ENCODE measurements at places on chromosomes 5 and 9.

GRCh38 chr5:159873680-159874079 lies 42.6 kb upstream of the ADRA1B start:
- no peak for DNase-seq

- no peak for DNase-seq
These were observed 367.6 kb downstream of the GLIS3 start for GRCh38 chr9:3931996-3932906.

DNA sequence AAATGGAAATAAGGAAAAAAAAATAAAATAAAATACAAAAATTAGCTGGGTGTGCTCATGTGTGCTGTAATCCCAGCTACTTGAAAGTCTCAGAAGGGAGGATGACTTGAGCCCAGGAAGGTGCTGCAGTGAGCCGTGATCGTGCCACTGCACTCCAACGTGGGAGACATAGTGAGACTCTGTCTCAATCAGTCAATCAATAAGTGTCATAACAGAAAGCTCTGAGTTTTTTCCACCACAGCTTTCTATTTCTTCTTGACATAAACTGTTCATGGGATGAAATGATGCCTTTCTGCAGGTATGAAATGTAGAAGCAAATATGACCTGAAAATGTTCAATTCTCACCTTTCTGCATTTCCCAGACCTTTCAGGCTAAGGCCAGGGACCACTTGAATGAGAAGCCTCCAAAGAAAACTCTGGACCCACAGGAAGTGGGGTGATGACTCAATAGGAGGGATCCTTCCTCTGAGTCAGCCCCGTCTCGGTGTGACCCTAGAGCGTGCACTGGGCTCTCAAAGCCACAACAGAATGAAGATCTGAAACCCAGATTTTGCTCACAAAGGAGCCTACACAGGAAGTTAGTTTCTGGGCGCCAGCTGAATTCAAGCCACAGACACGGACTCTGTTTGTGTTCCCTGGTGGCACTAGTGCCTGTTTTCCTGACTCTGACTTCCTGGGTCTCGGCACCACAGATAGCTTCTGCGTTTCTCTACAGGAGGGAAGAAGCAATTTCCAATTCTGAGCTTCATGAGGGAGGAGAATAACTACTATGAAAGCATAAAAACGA lies 62.0 kb downstream of the ANKH start:
- DNase-seq = peak; percentile 38

GRCh38 chr5:174563899-174564298 lies 160.5 kb upstream of the MSX2 start:
- DNase-seq = no peak

DNA sequence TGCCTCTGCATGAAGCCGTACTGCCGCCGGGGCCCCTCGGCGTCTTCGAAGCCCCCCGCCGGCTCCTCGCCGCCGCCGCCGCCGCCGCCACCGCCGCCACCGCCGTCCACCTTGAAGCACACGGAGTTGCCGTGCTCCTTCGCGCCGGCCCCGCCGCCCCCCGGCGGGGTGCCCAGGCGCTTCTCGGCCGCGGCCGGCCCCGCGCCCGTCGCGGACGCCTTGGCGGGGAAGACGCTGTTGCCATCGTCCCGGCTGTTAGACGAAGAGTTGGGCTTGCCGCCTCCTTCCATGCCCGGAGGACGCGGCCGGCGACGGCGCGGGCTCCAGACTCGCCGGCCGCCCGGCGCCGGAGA lies 400 bp downstream of the HCN1 start:
- DNase-seq = no peak

DNA sequence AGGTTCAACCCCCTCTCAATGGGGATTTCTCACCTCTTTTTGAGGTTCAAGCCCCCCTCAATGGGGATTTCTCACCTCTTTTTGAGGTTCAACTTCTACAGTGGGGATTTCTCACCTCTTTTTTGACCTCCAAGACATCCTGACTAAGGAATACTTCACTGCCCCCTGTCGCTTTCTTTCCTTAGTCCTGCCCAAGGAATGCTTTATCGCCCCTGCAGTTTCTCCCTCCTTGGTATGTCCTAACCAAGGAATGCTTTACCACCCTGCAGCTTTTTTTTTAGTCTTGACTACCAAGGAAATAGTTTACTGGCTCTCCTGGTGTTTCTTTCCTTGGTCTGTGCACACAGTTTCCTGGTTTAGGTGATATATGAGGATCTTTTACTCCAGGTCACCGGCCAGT lies 9.6 kb upstream of the IRGM start:
- DNase-seq = no peak

GRCh38 chr9:92177591-92177990 lies 62.4 kb upstream of the SPTLC1 start:
- DNase-seq = no peak

GRCh38 chr9:618478-618877 lies 223.0 kb upstream of the DMRT1 start:
- no peak for DNase-seq

DNA sequence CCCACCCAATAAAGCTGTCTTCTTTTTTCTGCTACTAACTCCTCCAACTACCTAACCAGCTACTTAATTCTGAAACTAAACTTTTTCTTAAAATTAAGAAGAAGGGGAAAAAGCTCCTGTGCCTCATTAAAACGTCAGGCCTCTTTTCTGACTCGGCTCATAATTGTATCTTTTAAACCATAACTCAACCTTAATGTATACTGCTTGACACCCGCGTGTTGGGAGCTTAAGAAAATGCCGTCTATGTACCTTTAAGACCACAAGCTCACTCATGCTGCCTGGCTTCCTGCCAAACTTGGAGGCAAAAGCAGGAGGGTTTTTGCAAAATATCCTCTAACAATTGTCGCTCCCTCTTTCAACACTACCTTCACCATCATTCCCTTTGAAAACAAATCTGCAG lies 5.0 kb downstream of the EBF1 start:
- no peak for DNase-seq

GRCh38 chr5:9483779-9484178 lies 62.1 kb downstream of the SEMA5A start:
- DNase-seq = no peak

- no peak for DNase-seq
These were observed 1.9 kb upstream of the PURA start for GRCh38 chr5:140111859-140112551.

- DNase-seq = peak; percentile 10
These were observed 85.7 kb downstream of the LMX1B start for GRCh38 chr9:126699401-126699881.

DNA sequence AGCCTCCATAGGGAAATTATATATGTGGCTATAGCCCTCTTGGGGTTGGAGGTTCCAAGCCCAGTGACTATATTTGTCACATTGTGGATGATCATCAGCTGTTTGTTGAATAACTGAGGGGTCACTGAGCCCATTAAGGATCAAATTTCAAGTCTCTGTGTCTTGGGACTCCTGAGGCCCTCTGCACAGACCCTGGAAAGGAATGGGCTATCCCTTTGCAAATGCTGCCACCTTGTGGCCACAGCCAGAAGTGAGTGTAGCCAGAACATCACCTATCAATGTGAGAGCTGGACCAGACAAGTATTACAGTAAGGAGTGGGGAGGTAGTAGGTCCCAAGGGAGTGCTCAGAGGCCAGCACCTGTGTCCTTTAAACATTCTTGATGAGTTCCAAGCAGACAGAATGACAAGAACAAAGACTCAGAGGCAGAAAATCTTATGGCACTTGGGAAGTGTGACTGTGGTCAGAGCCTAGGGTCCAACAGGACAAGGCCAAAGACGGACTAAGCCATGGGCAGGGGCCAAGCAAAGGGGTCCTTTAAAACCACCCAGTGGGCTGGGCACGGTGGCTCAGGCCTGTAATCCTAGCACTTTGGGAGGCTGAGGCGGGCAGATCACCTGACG lies 8.2 kb downstream of the RPP25L start:
- DNase-seq = no peak

DNA sequence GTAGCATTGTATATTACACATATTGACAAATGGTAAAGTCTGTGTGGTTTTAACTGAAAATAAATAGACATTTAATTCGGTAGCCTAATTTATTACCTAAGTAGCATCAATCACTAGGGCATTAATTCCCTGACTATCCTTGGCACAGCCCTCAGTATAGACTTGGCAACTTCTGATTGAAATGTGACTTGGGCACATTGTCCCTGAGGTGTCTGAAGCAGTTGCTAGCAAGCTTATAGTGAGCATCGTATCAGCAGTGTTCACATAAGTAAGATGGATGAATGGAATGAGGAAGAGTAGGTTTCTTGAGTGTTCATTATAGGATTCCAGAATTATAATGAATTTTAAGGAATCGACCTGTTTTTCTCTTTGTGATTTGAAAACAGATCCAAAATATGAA lies 16.1 kb downstream of the LURAP1L start:
- DNase-seq = no peak

GRCh38 chr9:135038826-135039225 lies 48.6 kb upstream of the OLFM1 start:
- DNase-seq = no peak

DNA sequence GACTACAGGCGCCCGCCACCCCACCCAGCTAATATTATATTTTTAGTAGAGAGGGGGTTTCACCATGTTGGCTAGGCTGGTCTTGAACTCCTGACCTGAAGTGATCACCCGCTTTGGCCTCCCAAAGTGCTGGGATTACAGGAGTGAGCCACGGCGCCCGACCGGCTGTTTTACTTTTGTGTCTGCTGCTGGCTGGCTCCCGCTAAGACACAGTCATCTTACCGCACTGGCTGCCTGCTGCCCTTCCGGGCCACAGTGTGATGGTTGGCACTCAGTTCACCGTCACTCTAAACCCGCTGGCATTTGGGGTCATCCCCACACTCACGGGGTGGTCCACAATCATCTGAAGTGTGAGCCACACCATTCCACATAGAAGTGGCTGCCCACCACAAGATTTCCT lies 93.7 kb downstream of the WDR41 start:
- no peak for DNase-seq

DNA sequence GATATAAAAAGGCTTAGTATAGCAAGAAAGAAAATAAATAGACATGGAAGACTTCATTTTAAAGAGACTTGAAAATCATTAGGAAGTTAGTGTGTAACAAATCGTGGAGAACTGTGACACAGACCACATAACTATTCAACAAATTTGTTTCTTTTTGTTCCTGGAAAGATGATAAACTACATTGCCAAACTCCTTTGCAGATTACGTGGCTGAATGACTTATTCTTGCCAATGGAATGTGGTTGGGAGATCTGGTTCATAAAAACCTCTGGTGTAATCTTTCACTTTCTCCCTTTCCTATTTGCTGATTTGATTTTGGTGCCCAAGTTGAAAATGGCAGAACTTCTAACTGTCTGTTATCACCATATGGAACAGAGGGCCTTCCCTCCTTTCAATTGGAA lies 328.9 kb upstream of the MEF2C start:
- DNase-seq = no peak

DNA sequence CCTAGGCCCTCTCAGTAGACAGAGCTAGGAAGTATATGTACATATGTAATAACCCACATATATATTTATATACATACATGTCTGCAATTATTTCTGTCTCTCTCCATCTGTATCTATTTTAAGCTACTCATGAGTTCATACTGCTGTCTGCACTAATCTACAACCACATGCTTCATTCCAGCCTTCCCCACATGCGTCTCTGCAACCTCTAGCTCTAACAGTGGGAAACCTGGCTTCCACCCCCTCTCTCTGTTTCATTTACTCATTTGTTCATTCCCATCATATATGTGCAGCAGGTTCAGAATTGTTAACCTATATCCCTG lies 23.3 kb downstream of the DCANP1 start:
- no peak for DNase-seq

DNA sequence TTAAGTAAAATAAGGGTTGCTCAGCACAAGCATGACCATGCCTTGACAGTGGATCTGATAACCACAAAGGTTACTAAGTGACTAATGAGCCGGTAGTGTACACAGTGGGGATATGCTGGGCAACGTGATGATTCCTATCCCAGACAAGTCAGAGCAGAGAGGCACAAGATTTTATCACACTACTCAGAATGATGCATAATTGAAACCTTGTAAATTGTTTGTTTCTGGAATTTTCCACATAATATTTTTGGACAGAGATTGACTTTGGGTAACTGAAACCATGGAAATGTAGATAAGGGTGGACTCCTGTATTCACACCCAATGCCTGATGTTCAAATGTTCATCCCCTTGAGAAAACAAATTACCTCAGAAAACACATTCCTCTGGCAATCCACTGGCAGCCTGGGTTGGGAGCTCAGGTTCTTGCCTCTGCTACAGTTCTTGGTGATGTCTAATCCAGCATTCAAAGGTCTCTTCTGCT lies 16.2 kb upstream of the ERAP1 start:
- no peak for DNase-seq

DNA sequence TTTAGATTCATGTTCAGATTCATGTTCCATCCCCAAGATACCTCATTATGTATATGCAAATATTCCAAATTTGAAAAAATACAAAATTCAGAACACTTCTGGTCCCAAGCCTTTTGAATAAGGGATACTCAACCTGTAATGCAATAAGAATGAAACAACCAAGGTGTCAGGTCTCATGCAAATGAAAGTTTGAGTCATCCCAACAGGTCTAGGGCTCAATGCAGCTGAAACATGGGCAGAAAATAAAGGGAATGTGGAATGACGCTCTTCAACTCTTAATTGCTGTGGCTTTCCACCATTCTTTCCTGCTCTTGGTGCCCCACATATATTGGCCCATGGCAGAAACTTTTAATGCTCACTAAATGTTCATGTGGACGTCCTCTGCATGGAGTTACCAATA lies 107.3 kb upstream of the DAPK1 start:
- DNase-seq = no peak

DNA sequence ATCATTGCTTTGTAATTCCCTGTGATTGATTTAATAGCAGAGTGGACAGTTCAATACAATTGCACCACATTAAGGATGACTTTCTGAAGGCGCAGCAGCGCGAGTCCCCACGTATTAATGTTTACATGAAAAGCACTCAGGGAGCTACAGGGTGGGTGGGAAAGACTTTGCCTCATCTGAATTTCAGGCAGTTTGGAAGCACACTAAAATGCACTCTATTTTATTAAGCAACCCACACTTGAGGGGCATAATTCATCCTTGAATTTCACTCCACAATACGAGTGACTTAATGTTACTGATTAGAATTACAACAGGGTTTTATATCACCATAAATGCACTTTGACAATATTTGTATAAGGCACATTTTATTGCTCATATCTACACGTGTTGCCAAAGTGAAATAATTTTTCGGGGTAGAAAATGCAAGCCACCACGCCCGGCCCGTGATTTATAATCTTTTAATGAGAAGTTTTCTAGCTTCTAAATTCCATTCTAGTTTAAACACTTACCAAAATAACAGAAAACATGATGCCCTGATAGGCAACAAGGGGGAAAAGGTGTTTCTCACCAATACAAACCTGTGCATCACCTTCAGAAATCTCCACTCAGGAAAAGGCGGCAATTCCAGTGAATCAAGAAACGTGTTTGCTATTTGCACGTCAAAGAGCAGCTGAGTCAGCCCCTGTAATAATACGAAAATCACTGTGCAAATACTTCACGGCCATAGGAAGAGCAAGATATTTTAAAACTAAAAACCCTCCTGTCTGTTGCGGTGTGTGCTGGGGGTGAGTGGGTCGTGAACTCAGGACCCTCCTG lies 40.5 kb downstream of the IRX4 start:
- no peak for DNase-seq

DNA sequence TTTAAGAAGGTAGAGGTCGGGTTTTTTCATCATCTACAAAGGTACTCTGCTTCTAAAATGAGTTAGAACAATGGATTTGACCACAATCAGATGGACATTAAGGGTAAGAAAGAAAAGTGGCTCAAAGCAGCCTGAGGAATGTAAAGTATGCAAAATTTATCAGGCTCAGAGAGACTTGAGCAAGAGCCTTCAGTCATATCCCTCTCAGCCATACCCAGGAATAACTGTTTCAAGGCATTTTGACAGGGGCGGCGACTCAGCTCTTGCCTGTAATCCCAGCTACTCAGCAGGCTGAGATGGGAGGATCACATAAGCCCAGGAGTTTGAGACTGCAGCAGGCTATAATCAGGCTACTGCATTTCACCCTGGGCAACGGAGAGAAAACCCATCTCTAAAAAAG lies 38.8 kb upstream of the ANXA2R start:
- DNase-seq = no peak

All from GM12891 (cell line).